GM18507 (cell line): ENCODE measurements at places on chromosomes 2 and 18.

DNA sequence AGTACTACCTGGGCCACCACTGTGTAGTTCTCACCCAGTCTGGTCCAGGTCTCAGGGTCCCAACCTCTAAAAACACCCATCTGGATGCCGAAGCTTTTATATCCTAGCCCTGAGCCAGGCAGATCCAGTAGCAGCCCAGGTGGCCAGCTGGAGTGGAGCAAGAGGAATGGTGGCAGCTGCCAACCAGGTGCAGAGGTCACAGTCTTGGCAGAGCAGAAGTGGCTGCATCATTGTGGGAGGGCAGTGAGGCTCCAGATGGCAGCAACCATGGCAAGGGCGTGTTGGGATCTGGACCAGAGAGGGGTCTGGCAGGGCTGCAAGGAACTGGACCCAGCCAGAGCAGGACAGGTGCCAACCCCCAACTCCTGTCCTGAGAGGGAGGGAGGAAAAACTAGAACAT, 72.2 kb upstream of the AGAP1 start:
- no peak for DNase-seq

GRCh38 chr2:150477347-150477746, 10.1 kb downstream of the RND3 start:
- DNase-seq: no peak

DNA sequence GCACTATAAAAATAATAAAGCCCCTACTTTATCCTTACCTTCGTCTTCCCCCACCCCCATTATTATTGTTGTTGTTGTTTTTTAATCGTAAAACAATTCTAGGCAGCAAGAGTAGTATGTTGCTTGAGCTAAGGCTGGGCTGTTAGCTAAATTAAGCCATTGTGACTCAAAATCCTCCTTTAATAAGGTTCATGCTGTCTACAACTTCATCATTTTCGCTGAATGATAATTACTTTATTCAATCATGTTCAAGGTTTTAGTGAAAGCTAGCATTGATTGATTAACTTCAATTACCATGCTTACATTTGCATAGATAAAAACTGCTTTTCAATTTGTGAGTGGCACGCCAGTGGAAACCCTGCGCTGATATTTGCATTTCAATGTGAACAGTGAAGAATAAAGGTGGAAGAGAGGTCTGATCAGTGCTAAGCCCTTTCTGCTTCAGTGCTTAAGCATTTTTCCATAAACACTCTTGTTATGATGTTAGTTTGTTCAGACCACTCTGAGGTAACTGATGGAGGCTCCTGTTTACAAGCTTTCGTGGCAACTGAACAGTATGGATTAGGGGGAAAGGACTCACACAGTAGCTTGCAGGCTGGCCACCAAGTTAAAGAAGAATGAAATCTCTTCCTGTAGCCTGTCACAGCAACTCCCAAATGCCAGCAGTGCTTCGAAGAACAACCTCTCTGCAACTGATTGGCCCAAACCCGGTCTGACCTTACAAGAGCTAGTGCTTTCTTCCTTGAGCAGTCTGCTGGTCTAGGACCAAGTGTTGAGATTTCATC, 156.8 kb downstream of the GPD2 start:
- DNase-seq: no peak

GRCh38 chr2:56713161-56713676, 529.4 kb downstream of the CCDC85A start:
- DNase-seq: no peak

DNA sequence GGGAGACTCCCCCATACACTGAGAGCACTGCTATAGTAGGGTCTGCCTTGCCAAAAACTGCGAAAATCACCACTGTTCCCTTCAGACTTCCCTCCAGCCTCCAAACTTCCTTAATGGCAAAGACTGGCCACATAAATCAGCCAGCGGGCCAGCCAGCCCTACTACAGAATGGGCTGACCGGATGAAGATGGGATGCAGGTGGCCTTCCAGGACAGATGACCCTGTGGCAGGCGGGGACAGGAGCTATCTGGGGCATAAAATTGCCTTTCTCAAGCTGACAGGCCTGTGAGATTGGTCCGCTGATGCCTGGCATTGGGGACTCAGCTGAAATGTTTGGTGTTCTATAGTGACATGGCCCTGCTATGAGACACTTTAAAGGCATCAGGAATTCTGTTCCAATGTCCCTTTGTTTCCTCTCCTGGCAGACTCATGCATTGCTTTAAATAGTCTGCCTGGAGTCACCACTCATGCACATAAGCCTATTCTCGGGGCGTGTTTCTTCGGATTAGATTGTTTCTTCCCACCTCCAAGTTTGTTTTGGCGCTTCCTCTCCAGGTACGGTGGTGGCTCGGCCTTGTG, 135.9 kb downstream of the ALPK2 start:
- DNase-seq: no peak

- no peak for DNase-seq
Observed at GRCh38 chr2:16088035-16088801, 147.9 kb downstream of the MYCN start.

GRCh38 chr18:56245866-56246580, 392.4 kb downstream of the TXNL1 start:
- no peak for DNase-seq

DNA sequence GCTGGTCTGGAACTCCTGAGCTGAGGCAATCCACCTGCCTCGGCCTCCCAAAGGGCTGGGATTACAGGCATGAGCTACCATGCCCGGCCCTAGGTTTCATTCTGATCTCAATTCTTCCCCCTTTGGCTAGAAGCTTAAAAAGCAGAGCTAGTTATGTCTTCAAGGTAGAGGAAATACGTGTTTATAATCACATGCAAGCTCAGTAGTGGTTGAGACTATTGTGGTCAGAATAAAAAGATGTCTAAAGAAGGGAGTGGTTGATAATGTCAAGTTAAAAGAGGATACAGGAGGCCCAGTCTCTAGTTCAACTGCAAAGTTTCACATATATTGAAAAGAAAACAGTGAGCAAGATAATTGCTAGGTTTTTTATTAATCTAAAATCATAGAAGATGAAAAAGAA, 807.8 kb upstream of the ACVR2A start:
- DNase-seq: no peak

GRCh38 chr2:229937537-229937936, 15.2 kb downstream of the FBXO36 start:
- DNase-seq: no peak

DNA sequence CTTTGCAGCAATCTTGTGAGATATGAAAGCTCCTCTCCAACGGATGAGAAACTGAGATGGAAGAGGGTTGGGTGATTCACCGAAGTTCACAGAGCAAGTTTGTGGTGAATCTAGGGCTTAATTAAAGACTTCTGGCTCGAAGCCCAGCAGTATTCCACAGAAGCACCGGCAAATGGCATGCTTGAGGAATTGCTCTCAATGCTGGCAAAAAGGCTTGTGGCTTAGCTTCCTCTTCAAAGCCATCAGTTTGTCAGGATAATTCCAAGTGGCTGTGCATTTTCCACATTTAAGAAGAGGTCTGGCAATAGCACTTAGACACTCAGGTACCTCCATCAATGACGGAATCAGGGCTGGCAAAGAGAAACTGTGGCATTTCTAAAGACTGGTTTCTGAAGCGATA, 98.7 kb upstream of the SLC66A3 start:
- DNase-seq: no peak

DNA sequence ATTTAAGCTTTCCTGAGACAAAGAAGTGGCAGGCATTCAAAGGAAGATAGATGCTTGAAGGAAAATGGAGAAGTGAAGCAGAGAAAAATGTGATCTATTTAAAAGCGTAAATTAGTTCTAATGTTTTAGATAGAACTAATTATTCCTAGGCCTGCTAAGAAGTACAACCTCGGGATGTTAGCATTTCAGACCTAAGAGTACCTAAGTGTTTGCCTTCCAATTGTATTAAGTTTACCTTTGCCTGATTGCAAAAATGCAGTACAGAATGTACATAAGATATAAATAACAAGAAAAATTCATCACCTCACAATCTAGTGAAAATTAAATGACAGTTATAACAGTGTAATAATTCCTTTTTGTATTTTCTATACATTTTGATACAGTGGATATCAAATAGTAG, 71.1 kb upstream of the HNMT start:
- no peak for DNase-seq

- DNase-seq: no peak
Observed at GRCh38 chr2:56102866-56103265, 80.9 kb upstream of the CCDC85A start.

GRCh38 chr2:17540813-17541530, 476 bp downstream of the VSNL1 start:
- DNase-seq: no peak

- DNase-seq: peak; percentile 65
Observed at GRCh38 chr2:231228223-231228622, 29.8 kb downstream of the ARMC9 start.

- no peak for DNase-seq
Observed at GRCh38 chr2:32652555-32653209, 24.8 kb downstream of the TTC27 start.

- no peak for DNase-seq
Observed at GRCh38 chr2:10258726-10259125, 44.0 kb upstream of the HPCAL1 start.

DNA sequence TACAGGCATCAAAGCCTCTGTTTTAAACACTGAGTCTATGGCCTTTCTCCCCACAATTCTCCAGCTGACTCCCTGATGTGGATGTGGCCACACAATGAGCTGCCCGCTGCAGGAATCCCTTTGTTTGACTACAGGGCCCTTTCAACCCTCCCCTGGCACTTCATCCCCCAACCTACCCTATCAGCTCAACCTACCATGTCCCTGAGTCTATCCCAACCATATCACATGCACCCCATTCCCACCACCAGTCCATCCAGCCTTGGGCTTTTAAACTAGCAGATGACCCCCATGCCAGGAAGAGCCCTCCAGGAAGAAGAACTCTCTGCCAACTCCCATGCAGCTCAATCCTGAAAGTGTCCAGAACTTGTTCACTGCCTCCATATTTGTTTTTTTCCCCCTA, 46.9 kb upstream of the TEX51 start:
- DNase-seq: no peak

GRCh38 chr18:74277296-74277695, 14.5 kb downstream of the CYB5A start:
- DNase-seq: no peak

DNA sequence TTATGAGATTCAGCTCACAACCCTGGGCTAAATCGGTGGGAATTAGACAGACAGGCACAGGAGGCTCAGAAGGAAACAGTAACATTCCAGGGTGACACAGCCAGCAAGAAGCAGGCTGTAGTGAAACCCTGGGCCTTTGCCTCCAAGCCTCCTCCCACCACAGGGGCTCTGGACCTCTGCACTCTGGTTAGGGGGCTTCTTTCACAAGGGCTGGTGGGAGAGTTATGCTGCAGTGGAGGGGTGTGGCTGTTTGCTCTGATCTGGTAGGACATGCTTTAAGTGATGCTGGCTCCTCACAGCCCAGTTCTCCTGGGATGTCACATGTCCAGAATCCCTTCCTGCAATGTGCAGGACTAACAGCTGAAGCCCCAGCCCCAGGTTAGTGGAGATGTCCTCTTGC, 109.9 kb downstream of the TGFA start:
- DNase-seq: no peak

GRCh38 chr2:47639467-47639866, 143.5 kb upstream of the MSH6 start:
- DNase-seq: no peak

GRCh38 chr2:3130444-3130843, 247.2 kb downstream of the EIPR1 start:
- DNase-seq: no peak

DNA sequence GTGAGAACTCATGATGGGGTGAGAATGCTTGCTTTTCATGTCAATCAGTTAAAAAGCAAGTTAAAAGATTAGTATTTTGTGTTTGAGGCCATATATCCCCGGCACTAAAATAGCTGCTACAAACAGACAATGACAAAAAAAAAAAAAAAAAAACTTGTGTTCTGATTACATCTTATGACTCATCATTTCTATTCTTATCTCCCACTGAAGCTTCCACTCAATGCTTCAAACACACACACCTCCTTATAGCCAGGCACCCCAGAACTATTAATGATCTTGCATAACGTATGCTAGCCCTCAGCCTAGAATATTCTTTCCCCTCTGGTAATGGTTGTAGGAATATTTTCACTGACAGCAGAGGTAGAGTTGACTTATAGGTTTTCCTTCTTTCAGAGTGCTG, 778.3 kb downstream of the TRIB2 start:
- DNase-seq: no peak

DNA sequence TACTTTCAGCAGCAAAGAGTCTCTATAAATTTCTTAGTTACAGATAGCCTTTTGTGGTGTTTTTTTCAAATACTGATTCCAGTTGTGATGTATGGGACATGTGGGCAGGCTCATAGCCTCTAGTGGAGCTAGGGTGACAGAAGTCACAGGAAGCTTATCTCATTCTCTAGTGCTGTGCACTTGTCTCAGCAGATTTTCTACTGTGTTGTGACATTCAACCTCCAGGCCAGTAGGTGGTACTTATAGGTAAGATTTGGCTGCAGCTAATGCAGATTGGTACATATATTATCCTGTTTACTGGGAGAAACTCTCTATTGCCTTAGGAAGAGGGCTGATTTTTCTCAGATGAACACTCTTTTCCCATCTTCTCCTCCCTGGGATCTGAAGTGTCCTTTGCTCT, 176.2 kb downstream of the CALCRL start:
- no peak for DNase-seq

DNA sequence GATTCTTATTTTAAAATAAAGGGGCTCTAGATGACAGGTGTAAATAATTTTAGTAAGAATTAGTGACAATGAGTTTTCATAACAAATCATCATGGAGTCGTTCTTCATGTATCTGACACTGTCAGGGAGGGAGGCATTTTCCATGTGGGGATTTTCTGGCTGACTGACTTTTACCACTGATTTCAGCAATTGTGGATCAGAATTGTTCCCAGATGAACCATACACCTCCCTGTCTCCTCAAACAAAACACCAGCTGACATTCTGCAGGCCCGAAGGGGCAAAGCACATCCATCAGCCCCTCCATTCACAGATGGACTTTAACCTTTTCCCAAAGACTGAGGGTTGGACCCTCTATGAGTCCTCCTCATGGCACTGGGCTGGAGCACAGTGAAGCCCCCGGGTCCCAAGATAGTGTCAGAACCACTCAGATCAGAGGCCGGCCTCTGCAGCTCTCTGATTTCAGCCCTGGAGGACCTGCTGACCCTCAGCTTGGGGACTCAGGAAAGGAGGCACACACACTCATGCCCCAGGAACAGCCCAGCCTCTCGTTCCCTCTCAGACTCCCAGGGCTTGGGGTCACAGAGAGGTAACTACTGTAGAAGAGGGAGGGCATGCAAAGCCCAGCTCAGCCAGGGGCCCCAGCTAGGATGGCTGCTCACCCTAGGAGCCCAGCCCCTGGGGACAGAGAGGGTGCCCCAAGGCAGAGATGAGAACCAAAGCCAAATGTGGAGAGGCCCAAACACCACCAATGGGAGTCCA, 43.2 kb upstream of the LOXHD1 start:
- DNase-seq: no peak

DNA sequence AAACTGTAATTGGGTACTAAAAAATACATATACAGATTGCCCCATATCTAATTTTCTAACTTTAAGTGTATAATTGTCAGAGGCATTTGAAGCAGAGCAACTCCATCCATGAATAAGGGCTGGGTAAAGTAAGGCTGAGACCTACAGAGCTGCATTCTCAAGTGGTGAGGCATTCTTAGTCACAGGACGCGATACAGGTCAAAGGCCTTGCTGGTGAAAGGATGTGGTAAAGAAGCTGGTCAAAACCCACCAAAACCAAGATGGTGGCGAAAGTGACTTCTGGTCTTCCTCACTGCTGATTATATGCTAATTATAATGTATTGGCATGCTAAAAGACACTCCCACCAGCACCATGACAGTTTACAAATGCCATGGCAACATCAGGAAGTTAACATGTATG, 50.0 kb downstream of the SLC8A1 start:
- no peak for DNase-seq

GRCh38 chr2:84874381-84875212, 6.3 kb downstream of the TRABD2A start:
- no peak for DNase-seq
